ENCODE measurements at places on chromosomes 2 and 18. TPM values are rescaled to one million over a fixed set of nuclear protein-coding genes. Genes with fewer than 3 reads are reported as not detected.

DNA sequence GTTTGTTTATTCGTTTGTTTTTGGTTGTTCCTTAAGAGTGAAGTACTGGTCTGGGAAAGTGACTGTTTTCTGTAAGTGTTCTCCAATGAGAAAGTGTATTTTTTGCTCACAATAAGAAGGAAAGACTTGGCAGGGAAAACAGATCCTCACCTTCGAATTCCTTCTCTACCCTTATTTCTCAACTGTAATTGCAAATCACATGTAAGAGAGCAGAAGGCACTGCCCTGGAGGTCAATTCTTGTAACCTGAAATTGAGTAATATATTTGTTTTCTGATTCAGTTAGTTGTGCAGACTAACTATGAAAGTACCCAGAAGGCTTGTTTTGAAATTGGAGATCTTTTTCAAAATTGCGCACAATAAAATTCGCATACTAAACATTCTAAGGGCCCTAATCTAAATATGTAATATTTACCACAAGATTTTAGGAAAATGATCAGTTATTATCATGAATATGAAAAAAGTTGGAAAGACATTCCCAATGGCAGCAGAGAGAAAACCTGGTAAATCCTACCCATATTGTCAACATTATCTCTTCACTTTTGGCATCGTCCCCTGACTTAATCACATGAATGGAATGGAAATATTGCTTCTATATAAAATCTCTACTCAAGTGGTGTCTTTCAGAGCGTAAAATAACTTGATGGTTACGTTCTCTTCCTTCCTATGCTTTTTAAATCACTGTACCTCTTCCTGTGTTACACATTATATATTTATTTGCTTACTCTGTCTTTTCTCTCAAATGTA, 24.1 kb downstream of the TFPI start:
- DNase-seq, result no peak

DNA sequence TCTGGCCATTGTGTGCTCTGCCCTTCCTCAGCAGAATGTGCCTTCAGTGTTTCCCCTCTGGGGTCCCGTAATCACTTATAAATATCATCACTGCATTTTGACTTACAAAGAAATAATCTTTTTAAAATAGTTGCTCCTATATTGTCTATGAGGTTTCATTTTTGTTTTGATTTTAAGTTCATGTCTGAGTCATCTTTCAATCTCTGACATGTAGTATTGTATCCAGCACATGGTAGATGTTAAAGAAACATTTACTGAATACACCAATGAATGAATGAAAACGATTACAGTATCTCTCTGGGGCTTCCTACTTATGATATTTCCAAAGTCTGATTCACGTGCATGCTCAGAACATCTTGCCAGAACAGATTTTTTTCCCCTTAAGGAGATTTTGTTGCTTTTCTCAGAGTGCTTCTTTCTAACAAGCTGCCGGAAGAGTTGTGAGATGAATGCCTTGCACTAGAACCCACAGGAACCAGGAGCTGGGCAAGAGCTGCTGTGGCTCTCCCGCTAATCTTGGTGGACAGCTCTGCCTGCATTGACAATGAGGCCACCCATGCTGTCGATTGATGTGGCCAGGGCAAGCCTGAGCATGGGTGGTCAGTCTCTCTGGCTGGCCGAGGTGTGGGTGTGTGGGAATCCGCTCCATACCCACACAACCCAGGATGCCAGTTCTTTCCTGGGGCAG, 199.4 kb downstream of the CYRIA start:
- DNase-seq, result peak; percentile 64

DNA sequence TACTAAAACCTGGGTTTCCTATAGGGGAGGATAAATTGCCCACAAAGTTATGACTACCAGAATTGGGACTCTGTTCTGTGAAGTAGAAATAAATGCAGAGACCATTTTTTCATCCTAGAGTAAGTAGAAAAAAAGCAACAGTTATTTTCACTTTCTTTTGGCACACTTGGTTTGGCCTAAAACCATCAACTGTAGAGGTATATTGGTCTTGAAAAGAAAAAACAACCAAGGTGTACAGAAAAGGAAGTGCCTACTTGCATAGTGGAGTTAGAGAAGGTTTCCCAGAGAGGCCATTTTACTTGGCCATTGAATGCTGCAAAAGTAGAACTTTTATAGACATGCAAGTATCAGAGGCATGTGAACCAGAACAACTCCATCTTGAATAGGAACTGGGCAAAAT, 89.4 kb upstream of the TACR1 start:
- DNase-seq, result no peak

DNA sequence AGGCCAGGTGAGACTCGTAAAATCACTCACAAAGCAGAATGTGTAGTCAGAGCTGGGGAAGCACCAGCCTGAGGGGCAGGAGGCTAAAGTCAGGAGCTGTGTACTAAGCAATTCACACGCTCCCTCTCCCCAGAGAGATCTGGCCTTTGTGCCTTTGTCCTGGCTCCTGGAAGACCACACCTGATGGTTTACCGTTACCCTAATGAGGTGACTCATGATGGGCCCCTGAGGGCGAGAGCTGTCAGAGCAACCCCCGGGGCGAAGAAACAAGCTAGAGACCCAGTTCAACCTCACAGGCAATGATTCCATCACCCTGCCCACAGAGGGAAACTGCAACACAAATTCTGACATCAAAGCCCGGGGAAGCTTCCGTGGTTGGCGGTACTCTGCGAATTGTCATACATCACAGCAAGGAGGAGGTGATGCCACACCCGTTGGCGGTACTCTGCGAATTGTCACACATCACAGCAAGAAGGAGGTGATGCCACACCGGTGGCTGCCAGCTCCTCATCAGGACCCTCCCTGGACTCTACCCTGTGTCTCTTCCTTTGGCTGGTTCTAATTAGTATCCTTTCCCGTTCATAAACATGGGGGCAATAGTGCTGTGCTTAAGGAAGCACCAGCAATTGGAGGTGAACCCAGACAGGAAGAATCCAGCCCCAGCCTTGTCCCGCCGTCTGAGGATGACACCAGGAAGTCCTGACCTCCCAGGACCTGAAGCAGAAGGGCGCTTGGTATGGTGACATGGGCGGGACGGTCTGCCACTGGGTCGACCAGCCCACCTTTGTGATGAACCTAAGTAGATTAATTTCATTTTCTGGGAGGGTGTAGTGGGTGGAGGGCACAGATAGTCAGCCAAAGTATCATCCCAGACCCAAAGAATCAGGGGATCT, 30.5 kb downstream of the B3GNT7 start:
- DNase-seq, result no peak

GRCh38 chr2:141848191-141848590, 282.6 kb downstream of the LRP1B start:
- DNase-seq, result peak; percentile 3

- peak; percentile 25 for DNase-seq
Measured at GRCh38 chr2:70523996-70524965, 29.3 kb downstream of the TGFA start.

DNA sequence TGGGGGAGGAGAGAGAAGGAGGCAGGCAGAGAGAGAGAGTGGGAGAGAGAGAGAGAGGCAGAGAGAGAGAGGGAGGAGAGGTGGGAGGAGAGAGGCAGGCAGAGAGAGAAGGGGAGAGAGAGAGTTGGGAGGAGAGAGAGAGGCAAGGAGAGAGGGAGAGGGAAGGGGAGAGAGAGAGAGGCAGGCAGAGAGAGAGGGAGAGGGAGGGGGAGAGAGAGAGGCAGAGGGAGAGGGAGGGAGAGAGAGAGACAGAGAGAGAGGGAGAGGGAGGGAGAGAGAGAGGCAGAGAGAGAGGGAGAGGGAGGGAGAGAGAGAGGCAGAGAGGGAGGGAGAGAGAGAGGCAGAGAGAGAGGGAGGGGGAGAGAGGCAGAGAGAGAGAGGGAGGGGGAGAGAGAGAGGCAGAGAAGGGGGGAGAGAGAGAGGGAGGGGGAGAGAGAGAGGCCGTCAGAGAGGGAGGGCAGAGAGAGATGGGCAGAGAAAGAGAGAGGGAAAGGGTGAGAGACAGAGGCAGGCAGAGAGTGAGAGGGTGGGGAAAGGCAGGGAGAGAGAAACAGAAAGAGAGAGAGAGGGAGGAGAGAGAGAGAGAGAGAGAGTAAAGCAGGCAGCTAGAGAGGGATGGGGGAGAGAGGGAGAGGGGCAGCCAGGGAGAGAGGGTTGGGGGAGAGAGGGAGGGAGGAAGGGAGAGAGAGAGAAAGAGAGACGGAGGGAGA, 122.2 kb upstream of the PXDN start:
- peak; percentile 31 for DNase-seq

- DNase-seq, result no peak
Measured at GRCh38 chr2:12451726-12452125, 265.0 kb upstream of the TRIB2 start.

- DNase-seq, result no peak
Measured at GRCh38 chr18:79422783-79423165, 27.0 kb downstream of the NFATC1 start.

DNA sequence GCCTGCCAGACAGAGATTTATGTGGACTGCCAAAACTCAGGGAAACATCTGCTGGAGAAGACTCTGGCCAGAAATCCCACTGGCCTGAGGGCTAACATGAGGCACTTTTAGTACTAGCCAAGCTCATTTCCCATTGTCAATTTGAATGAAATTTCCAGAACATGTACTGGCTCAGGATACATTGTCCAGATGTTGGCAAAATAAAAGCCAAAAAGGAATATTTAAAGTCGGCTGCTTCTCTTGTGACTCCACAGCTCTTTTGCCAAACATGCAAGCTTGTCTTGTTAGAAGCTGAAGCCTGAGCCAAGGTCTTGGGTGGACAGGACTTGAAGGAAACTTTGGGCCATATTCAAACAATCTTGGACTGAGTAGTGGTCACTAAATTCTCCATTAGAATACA, 215.5 kb downstream of the NCKAP5 start:
- peak; percentile 98 for DNase-seq

DNA sequence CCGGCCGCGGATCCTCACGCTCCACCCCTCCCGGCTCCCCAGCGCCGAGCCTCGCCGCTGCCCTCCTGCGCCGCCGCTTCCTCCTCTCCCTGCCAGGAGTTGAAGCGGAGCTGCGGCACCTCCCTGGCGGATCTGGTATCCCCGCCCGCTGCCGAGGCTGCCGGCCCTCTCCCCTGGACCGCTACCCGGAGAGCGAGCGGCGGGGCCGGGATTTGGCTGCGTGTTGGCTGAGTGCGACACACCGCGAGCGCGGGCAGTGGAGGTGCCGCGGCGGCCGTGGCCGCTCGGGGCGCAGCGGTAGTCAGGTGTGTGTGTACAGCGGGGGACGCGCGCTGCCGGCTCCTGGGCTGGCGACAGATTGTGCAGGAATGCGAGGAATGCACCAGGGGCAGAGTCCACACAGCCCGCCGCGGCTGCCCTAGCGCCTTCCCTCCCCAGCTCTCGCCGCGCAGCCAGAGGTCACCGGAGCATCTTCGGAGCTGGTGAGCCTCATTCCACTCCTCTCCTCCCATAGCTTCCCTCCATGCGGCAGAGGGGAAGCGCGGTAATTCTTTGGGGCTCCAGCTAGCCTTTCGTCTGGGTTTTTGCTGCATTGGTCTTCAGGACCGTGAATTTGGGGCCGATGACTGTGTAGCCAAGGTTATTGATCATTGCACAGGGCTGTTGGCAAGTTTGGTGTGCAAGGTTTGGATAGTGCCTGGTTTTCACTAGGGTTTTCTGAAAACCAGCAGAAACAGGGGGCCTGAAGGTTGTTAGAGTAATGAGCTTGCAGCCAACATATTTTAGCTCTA, 1.3 kb downstream of the PKP4 start:
- peak; percentile 70 for DNase-seq

DNA sequence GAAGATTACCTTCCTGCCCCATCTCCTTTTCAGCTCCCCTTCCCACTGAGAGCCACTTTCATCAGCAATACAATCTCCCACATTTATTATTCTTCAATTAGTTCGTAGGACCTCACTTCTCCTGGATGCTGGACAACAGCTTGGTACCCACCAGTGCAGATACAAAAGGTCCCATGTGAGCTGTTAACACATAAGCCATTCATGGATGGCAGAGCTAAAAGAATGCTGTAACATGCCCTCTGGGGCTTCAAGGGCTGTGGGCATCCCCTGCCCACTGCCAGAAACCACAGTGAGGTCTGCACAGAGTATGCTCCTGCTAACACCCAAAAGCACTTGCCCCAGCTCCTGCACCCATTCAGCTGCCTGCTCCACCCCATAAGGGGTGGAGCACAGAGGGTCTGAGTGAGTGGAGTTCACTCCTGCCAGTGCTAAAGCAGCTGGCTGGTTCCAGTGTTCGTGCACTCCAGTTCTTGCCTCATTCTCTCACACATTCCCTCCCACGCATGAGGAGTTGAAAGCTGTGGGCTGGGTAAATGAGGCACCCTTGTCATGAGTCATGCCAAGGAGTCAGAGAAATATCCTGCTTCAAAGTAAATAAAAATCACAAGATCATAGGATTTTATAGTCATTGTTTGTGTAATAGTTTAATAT, 305.9 kb upstream of the TMEFF2 start:
- no peak for DNase-seq

- no peak for DNase-seq
Measured at GRCh38 chr2:240868286-240869108, at the start of gene AGXT. TSS of gene AGXT (plus strand) at chr2:240868824. CDS start at chr2:240868866, 42 bp downstream.

- DNase-seq, result no peak
Measured at GRCh38 chr2:44168681-44169154, at the start of gene PPM1B. TSS of gene PPM1B (plus strand) at chr2:44168875. CDS start at chr2:44201200, 32,325 bp downstream.

- DNase-seq, result no peak
Measured at GRCh38 chr2:64296140-64296480, 151.9 kb upstream of the PELI1 start.

DNA sequence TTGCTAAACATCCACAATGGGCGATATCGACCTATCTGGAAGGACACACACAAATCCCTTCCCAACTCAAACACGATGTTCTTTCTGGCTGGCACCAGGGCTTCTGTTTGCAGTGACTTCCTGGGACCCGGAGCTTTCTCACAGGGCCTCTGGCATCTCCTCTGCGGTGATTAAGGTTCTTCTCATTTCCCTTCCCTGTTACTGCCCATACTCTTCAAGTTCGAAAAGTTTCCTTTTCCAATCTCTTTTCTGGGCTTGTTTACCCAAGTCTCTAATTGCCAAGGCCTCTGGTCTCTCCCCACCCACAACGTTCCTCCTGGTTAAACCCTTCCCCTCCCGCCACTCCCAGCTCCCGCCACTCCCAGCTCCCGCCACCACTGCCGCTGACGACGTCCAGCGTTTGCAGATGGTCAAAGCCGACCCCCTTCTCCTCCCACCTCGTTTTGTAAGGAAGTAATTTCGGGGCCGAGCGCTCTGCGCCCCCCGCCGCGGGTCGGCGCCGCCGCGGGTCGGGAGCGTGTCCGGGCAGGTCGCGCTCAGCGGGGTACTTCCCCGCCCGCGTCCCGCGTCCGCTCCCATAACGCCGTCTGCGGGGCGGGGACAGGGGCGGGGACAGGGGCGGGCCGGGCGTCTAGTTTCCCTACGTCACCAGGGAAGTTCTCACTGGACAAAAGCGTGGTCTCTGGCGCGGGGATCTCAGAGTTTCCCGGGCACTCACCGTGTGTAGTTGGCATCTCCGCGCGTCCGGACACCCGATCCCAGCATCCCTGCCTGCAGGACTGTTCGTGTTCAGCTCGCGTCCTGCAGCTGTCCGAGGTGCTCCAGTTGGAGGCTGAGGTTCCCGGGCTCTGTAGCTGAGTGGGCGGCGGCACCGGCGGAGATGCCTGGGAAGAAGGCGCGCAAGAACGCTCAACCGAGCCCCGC, at the start of gene PMAIP1:
TSS of gene PMAIP1 (plus strand) at position 699 of the 924 bp plus-strand sequence. CDS start at position 881, 182 bp downstream.
- peak; percentile 94 for DNase-seq

- no peak for DNase-seq
Measured at GRCh38 chr2:643334-643733, 33.9 kb downstream of the TMEM18 start.

The SLC5A7 gene
- total RNA-seq, result 0.22 TPM

The SLC4A5 gene
- total RNA-seq, result 2.2 TPM

The GREB1 gene
- total RNA-seq, result 7.2 TPM

The GDF7 gene
- 0.62 TPM for total RNA-seq

The PNPT1 gene
- total RNA-seq, result 15.1 TPM

The XDH gene
- under 0.01 TPM for total RNA-seq

The FZD7 gene
- total RNA-seq, result 22.4 TPM

Measured in muscle of leg (tissue), 16 donors.